ENCODE measurements at places on chromosomes 5 and 9.
A peak's percentile ranks its signal among the peaks of the same experiment; 100 is the strongest.

GRCh38 chr5:120769312-120769872 is 305.3 kb downstream of the PRR16 start:
- DNase-seq: no peak

DNA sequence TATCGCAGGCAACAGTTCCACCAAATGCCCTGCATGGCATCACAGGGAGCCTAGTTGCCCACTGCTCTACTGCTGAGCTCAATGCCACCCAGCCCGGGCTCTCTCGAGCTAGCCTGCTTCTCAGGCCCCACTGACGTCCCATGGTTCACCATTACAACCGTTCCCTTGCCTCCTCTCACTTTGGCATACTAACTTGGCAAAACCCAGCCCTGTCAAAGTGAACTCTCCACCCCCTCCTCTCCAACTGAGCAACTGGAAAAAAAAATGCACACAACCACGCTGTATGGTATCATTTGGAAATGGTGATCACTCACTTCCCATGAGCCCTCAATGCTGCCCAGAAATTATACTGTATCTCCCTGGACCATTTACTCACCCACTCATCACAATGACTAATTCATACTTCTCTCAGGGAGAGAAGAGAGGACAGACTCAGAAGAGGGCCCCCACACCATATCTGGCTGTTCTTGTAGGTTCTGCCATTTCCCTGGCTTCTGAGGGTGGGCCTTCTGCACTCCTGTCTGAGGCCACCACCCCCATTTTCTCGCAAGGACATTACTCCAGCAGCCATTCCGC is 51.4 kb upstream of the RARS1 start:
- DNase-seq: no peak

DNA sequence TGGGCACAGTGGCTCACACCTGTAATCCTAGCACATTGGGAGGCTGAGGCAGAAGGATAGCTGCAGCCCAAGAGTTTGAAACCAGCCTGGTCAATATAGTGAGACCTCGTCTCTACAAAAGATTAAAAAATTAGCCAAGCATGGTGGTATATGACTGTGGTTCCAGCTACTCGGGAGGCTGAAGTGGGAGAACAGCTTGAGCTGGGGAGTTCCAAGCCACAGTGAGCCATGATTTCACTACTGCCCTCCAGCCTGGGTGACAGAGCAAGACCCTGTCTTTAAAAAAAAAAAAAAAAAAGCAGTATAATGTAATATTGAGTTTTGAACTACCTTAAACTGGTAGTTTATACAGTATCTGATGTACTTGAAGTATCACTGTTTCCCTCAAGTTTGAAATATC is 358.4 kb downstream of the EBF1 start:
- no peak for DNase-seq

- no peak for DNase-seq
Observed at GRCh38 chr9:77922591-77922990, 109.0 kb downstream of the GNAQ start.

DNA sequence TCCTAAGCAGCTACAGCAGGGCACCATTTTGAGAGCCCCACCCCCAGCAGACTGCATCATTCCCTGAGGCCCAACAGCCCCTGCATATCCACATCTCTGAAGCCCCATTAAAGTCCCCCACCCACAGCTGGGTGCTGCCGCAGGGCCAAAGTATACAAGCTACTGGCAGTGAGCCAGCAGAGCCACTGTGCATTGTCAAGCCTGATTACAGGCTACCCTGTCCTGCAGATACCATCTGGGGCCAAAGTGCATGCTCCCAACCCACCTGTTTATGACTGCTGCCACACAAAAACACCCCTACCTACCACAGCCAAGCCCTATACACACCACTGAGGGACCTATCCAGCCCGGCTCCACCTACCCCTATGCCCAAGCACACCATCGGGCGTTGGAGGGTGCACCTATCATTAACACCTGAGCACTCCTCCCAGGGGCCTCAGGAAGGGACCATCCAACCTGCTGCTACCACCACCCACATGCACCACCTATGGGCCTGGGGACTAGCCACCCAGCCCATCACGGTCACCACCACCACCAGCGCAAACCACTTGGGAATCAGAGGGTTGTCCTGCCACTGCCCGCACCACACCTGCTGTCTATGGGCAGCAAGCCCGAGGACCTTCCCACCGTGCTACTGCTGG is 105.0 kb downstream of the PLPP1 start:
- DNase-seq: peak; percentile 15

DNA sequence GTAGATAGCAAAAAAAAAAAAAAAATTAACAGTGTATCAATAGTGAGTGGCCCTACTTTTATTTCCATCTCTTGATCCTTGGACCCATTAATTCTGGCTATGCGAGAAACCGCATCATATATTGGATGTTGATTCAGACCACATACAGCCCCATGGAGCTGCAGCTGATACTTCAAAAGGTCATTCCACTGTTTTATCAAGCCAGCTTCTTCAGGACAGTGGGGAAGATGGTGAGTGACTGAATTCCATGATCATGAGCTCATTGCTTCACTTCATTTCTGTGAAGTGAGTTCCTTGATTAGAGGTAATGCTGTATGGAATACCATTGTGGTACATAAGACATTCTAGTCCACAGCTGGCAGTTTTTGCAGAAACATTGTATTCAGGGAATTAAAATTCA is 222.9 kb upstream of the MEF2C start:
- DNase-seq: no peak
